Mucosa of gallbladder (tissue), 1 donor: ENCODE measurements at places on chromosomes 1 and 21.

GRCh38 chr1:25020851-25021590 lies 90.9 kb upstream of the RUNX3 start:
- DNase-seq = no peak

DNA sequence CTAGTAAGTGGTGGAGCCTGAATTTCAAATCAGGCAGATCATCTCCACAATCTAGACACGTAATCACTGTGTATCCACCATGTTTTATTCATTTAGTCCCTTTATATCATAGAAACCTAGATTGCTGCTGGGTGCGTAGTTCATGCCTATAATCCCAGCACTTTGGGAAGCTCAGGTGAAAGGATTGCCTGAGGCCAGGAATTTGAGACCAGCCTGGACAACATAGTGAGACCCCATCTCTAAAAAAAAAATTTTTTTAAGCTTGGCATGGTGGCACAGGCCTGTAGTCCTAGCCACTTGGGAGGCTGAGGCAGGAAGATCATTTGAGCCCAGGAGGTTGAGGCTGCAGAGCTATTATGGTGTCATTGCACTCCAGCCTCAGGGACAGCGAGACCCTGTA lies 10.1 kb downstream of the MED18 start:
- DNase-seq = no peak

- no peak for DNase-seq
These were observed 1.3 kb upstream of the RCC2 start for GRCh38 chr1:17440827-17441168.

GRCh38 chr1:221045842-221046831 lies 166.9 kb downstream of the HLX start:
- no peak for DNase-seq

- DNase-seq = no peak
These were observed 273.3 kb downstream of the DUSP10 start for GRCh38 chr1:221468546-221468945.

DNA sequence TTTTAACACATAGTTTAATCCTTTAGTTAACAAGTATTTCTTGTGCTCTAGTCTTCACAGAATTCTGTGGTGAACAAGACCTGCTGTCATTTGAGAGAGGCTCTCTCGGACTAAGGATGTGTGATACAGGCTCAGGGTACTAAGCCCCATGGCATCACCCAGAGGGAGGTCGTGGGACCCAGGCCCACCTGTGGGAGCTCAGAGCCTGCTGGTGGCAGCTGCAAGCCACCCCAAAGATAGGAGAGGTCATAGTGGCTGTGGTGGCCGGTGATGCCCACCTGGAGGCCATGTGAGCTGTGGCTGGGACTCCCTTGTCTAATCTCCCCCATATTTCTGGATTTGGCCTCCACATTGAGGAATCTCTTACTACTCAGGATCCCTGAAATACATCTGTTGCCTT lies 22.0 kb downstream of the NENF start:
- DNase-seq = no peak

- no peak for DNase-seq
These were observed 540.0 kb downstream of the KIF26B start for GRCh38 chr1:245694753-245695195.

- no peak for DNase-seq
These were observed 28.8 kb downstream of the GORAB start for GRCh38 chr1:170560681-170561285.

- no peak for DNase-seq
These were observed 432 bp upstream of the SIM2 start for GRCh38 chr21:36698385-36698980.

DNA sequence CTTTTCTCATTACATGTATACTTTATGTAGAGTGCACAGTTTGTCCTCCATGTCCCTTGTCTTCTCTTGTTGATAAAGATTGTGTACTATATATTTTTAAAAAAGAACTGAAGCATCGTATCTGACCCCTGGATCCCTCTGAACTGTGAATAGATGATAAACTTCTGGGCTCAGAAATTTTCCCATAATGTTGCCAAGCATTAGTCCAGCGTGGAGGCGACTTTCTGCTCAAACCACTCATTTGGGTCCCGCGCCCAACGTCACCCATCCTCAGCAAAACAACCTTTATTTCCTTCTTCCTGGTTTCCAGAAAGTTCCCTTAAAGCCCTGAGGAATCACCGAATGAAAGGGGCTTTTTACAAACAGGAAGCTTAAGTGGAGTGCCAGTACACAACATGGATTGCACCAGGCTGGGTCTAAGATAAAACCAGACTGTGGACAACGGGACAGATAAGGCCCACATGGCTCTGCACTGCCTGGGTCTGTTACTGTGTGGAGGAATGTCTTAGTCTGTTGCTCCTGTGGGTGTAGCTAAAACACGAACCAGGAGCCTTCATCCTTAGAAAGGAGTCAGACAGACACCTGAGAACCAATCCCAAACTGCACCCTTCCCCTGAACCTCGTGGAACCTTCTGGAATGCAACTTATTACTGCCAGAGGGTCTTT lies 15.6 kb downstream of the EVA1C start:
- no peak for DNase-seq

DNA sequence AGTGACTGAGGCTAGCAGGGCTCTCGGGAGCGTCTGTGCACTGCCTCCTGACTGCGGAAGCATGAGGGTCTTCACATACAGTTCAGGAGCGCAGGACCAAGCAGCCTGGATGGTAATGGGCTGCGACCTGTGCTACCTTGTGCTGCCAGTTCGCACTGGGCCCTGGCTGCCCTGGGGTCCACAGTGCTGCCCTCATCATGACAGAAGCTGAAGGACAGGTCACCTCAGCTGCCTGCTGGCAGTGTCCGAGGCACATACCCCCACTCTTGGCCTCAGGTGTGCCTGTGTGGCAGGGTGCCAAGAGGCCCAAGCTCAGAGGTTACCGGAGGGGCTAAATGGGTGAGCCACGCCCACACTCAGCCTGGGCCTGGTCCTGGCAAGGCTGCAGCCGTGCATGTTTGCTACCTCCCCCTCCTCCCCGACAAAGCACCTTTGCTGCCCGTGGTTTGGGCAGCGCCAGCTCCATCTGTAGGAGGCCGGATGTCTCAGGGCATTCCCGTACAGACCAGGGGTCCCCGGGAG lies 4.4 kb downstream of the JMJD4 start:
- DNase-seq = no peak

- no peak for DNase-seq
These were observed 38.2 kb downstream of the NMNAT2 start for GRCh38 chr1:183379951-183380350.

GRCh38 chr1:30569384-30569783 lies 154.0 kb downstream of the MATN1 start:
- DNase-seq = no peak

DNA sequence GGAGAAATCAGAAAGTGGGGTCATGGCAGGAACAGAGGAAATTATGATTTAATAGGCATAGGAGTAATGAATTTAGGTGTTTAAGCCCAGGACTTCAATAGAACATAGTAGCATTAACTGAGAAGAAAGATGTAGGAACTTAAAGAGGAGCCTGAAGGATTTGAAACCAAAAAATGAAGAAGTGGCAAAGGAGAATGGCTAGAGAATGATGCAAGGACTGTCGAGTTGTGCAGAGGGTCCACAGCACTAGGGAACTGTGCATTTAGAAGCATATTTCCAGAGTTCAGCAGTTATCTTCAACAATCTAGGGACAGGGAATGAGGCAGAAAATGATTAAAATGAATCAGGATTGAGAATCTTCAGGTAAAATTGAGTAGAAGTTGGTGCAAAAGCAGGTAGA lies 328.1 kb upstream of the LYPLAL1 start:
- no peak for DNase-seq

- DNase-seq = peak; percentile 35
These were observed 277.0 kb downstream of the PTPRU start for GRCh38 chr1:29513357-29513756.

- no peak for DNase-seq
These were observed 5.4 kb upstream of the SUMO3 start for GRCh38 chr21:44823179-44823660.

DNA sequence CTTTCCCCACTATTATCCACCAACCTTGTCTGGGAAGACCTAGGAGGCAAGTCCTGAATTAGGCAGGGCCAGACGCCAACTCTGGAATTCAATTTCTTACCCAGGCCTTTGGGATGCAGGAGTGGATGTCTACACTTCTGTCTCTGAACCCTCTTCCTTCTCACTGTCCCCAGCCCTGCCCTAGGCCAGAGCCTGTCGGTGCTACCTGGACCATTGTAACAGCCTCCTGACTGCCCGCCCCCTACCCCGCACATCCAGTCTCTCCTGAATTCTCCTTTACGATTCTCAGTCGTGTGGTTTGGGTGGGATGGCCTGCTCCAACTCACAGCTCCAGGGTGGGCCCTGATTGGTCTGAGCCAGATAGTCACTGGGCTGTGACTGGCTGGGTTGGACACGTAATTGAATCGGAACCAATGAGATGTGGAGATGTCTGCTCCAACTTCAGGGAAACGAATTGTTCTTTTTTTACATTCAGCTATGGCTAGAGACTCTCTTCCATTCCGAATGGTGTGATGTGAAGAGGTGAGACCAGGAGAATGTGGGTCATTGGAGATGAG lies 304.6 kb downstream of the PTPRU start:
- no peak for DNase-seq

DNA sequence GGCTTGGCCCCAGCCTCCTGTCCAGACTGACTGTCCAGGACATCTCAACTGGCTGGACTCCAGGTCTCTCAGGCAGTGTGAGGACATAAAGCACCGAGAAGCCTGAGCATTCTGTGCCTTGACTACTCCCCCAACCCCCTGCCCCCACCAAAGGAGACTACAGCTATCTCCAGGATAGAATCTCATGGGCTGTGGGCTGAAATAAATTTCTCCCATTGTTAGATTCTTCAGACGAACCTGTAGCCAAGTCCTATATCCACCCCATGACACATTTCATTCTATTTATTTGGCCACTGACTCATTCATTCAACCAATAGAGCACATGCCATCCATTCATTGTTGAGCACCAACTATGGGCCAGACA lies 11.4 kb downstream of the VWA5B1 start:
- no peak for DNase-seq

DNA sequence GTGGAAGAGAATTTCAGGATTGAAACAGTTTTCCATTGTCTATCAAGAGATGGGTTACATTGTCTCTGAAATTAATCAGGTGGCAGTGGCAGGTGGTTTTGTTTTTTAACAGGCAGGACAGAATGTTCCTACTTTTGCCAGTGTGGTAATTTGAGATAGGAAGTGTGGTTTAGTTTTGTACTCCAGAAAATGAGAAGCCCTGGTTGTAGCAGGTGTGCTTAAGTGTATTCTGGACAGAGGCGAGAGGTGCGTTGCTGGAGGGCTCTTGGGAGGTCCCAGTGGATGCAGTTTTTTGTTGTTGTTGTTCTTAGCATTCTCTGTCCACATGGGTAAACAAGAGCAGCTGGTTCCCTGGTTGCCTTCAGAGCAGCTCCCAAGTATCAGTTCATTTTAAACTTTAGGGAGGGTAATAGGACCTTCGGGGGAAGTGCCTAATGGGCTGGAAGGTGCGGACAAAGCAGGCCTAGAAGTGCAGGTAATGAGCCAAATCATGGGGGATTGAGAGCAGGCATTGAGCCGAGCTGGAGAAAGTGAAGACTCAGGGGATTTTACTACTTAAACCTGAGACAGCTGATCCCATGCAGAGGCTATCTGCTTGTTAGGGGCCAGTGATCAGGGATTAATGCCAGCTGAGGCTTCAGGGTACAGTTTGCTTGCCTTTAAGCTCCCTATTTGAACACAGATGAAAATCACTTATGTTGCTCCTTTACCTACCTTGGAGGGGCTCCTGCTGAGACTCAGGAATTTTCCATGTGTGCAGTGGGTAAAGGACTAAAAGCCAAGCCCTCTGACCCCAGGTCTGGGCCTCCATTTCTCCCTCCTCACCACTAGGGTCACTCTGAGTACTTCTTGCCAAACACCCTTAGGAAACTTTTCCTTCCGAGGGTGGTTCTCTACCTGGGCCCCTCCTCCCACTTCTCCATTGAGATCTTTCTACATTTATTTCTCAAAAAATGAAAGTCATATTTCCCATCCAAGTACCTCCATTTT lies 6.1 kb downstream of the PFKFB2 start:
- DNase-seq = no peak

DNA sequence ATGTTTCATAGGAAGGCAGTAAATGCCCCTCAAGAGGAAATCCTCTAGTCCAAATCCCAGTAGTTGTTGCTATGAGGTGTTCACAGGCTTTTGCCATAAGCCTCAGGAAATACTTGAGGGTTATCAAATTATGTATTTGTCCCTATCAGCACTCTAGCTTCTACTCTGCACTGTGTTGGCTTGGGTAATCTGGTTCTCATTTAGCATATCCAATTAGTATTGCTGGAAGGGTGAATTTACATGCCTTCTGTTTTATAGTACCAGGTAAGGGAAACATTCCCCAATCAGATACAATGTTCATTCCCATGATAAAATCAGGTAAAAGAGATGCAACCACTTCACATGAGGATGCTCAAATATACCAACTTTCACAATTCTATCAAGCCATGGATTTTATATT lies 211.2 kb downstream of the S1PR1 start:
- DNase-seq = no peak

- DNase-seq = no peak
These were observed 30.9 kb downstream of the PROX1 start for GRCh38 chr1:214018386-214019268.

DNA sequence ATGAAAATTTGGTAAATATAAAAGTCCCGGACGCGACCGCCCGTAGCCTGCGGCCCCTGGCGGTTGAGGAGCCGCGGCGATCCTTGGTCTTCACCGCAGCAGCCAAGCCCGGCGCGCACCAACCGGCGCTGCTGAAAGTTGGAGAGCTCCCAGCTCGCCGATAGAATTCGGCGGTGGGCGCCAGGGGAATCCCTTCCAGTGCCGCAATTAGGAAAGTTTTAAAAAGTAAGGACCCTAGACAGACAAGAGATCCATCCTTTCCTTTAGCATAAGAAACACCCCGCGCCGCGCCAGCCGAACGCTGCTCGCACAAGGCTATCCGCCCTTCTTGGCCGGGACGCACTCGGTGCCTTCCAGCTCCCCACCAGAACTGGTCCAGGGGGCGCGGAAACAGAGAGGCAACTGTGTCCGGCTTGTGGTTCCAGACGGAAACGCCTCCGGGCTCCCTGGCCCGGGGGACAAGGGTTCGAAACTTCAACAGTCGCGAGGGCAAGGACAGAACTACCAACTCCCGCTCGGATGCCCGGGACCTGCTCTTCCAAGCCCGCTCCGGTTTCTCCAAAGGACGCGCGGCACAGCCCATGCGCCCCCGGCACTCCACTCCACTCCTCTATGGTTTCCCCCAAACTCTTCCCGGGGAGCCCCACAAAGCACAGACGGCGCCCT lies 1.7 kb downstream of the FAM78B start:
- peak; percentile 25 for DNase-seq

DNA sequence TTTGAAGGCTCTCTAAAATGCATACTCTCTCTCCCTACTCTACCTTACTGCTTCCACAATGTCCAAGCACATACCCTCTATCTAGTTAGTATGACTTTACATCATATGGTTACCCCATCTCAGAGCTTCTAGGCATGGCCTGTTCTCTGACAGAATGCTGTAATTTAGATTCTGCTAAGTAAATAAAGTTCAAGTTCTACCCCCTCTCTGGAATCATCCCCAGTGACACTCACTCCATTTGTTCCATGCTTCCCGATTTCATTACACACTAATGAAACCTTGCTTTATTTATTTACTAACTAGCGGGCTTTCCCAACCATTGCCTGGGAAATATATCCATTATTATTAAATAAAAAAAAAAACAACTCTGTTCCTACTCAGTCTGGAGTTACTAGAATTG lies 7.3 kb downstream of the CRYZL1 start:
- no peak for DNase-seq

GRCh38 chr1:56017336-56017735 lies 562.0 kb downstream of the PLPP3 start:
- no peak for DNase-seq
